ENCODE measurements at places on chromosomes 4 and X. TPM values are rescaled to one million over a fixed set of nuclear protein-coding genes. Genes with fewer than 3 reads are reported as not detected.

Gene CCDC110
- total RNA-seq = 3.6 TPM

Gene AFAP1
- 62.5 TPM for total RNA-seq

Gene SRPX
- total RNA-seq = 73.2 TPM

Gene SOX3
- not detected for total RNA-seq

Gene GPRIN3
- 2.5 TPM for total RNA-seq

Gene TLR1
- 14.9 TPM for total RNA-seq

Gene RHOXF2
- total RNA-seq = not detected

Gene TBX22
- not detected for total RNA-seq

Gene MAGEA1
- not detected for total RNA-seq

Gene MAGEA2B
- not detected for total RNA-seq

Gene CENPVL2
- not detected for total RNA-seq

Gene NUDT11
- total RNA-seq = 2.5 TPM

Gene ADH1C
- total RNA-seq = 5.0 TPM

Gene CLDN2
- total RNA-seq = 0.17 TPM

Gene REELD1
- total RNA-seq = 0.33 TPM

Gene PPEF1
- total RNA-seq = 0.29 TPM

Gene MAGEA12
- total RNA-seq = not detected

Gene TEX11
- not detected for total RNA-seq

Gene RTL9
- 0.06 TPM for total RNA-seq

Gene GCNA
- 1.2 TPM for total RNA-seq

Measured in esophagus muscularis mucosa (tissue), 4 donors.